ENCODE measurements at places on chromosomes 4 and X.

- DNase-seq = no peak
These were observed 81.9 kb upstream of the ATXN3L start for GRCh38 chrX:13401724-13402123.

GRCh38 chr4:64617800-64618199 lies 208.6 kb upstream of the TECRL start:
- no peak for DNase-seq

DNA sequence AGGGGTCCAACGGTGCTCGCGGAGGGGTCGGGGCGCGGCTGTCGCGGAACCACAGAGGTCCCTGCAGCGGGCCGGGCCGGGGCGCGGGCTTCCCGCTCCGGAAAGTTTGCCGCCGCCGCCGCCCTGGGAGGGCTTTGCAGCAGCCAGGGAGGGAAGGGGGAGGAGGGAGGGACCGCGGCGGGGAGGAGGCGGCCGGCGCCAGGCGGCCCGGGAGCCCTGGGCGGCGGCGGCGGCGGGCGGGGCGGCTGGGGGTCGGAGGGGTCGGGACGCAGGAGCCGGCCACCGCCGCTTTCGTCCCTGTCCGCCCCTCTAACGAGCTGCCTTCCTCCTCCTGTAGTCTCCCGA lies 375 bp downstream of the FGFR3 start:
- no peak for DNase-seq

- DNase-seq = no peak
These were observed 25.3 kb downstream of the STIM2 start for GRCh38 chr4:26885912-26886274.

GRCh38 chr4:81919223-81919622 lies 447.5 kb upstream of the RASGEF1B start:
- DNase-seq = no peak

DNA sequence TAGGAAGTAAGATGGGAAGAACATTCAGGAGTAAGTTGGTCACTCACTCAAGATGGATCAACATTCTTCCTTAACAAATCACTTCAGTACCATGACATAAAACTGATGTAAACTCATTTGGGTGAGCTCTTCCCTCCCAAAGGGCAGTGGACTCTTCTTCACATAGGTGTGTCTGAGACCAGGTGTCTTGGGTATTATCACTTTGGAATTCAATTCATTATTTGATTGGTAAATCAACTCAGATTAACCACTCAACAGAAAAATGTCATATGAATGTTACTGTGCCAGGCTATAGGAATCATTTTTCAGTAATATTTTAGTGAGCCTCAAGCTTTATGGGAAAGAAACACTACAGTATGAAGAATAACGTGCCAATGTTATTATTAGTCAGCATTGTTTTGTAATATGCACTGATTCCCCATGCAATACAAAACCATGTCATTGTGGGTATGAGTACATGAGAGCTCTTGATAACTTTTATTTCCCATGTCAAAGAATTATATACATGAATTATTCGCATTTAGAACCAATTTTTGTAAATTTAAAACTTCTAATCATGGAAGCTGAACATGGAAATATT lies 58.6 kb upstream of the ETNPPL start:
- DNase-seq = no peak

- no peak for DNase-seq
These were observed 81.5 kb downstream of the NHS start for GRCh38 chrX:17456526-17456925.

DNA sequence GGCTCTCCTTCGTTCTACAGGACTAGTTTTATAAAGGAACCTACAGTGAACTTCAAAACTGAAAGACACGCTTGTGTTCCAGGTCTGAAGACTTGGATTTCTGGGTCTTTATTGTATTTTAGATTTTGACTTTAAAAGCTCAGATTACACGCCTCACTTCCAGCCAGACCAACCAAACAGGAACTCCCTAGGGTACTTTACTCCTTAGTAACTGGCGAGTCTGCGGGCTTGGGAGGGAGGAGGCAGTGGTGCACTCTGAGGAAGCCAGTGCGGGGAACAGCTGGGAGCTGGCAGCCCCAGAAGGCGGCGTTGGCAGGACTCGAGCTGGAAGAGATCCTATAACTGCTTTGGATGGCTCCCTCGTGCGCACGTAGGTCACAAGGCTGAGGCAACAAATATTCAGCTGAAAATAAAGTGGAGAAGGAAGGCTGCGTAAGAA lies 391 bp upstream of the PHKA1 start:
- DNase-seq = no peak

DNA sequence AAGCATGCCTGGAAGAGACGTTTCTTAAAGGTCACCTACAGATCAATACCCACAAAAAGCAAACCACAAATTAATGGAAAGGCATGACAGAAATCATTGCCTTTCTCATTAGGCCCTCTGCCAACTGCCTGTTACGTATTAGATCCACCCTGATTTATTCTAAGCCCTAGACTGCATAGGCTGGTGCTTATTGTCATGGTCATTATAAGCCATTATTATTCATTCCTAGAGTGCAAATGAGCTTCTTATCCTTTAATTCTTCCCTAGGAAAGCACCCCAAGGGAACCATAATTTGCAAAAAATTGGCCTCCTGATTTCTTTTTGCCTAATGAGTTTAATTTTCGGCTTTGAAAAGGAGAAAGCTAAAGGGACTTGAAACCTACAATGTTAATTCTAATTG lies 184.2 kb upstream of the GPRIN3 start:
- no peak for DNase-seq

DNA sequence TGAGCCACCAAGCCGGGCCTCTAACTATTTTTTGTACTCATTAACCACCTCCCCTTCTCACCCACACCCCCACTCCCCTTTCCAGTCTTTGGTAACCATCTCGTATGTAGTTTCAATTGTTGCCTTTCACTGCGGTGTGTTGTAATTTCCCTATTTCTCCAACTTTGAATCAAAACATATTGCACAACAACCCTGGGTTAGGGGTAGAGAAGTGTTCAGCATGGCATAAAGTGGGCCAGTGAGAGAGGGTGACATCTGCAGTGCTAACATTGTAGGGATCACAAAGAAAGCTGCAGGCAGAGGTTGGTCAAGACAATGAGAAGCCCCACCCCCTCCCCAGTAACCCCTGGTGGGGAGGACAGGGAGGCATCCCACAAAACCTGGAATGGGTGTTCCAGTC lies 92.7 kb downstream of the SPATA18 start:
- no peak for DNase-seq

GRCh38 chr4:7076696-7077082 lies 8.8 kb upstream of the GRPEL1 start:
- no peak for DNase-seq

GRCh38 chr4:16843831-16844508 lies 54.5 kb downstream of the LDB2 start:
- DNase-seq = no peak

- DNase-seq = peak; percentile 16
These were observed 2.7 kb upstream of the GEMIN8 start for GRCh38 chrX:14032406-14032805.
